Sigmoid colon (tissue), 7 donors: ENCODE measurements at places on chromosomes 12 and 14.
A peak's percentile ranks its signal among the peaks of the same experiment; 100 is the strongest.

- no peaks in the 10 kb centered on the region for H3K4me1 ChIP-seq
- no peak for DNase-seq
- H3K4me3 ChIP-seq = no peak overlapping the region
- H3K27me3 ChIP-seq = peaks cover 47% of the 10 kb centered on the region
- no peaks in the 10 kb centered on the region for H3K36me3 ChIP-seq
Measured at GRCh38 chr12:132601171-132601883, 9.1 kb downstream of the LRCOL1 start.

DNA sequence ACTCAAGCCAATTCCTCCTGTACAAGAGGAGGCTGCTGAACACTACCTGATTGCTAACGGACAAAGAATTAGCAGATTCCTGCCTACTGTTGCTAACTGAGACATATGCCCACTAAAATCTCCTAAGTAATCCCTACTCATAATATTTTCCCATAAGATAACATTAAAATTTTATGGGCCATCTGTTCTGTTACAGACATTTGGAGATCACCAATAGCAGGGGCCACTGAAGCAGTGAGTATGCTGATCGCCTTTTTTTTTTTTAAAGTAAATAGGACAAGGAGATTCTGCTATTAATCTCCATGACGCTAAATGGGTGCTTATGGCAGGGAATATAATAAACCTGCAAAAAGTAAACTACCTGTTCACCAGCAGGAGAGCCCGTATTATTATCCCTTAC lies 292.9 kb downstream of the MED13L start:
- H3K4me3 ChIP-seq = no peak overlapping the region
- DNase-seq = no peak
- peaks cover 58% of the 10 kb centered on the region for H3K36me3 ChIP-seq
- H3K4me1 ChIP-seq = peaks cover 1% of the 10 kb centered on the region
- H3K27me3 ChIP-seq = no peaks in the 10 kb centered on the region
- no peak overlapping the region for H3K27ac ChIP-seq

DNA sequence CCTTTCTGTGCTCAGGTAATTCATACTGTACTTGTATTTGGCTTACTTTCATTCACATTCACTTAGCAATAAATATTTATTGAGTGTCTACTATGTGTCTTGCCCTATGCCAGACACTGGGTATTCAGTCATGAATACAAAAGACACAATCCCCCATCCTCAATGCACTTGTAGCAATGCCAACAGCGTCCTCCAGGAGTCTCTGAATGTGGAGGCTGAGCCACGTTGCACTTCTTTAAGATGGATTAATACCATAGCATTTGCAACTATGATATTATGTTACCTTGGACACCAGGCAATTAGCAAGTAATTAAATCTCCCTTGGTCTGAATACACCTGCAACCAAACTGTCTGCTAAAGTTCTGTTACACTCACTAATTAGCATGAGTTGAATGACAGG lies 58.8 kb downstream of the OTX2 start:
- no peaks in the 10 kb centered on the region for H3K4me1 ChIP-seq
- DNase-seq = no peak
- no peaks in the 10 kb centered on the region for H3K36me3 ChIP-seq
- H3K27ac ChIP-seq = no peak overlapping the region
- no peak overlapping the region for H3K4me3 ChIP-seq
- no peaks in the 10 kb centered on the region for H3K27me3 ChIP-seq

DNA sequence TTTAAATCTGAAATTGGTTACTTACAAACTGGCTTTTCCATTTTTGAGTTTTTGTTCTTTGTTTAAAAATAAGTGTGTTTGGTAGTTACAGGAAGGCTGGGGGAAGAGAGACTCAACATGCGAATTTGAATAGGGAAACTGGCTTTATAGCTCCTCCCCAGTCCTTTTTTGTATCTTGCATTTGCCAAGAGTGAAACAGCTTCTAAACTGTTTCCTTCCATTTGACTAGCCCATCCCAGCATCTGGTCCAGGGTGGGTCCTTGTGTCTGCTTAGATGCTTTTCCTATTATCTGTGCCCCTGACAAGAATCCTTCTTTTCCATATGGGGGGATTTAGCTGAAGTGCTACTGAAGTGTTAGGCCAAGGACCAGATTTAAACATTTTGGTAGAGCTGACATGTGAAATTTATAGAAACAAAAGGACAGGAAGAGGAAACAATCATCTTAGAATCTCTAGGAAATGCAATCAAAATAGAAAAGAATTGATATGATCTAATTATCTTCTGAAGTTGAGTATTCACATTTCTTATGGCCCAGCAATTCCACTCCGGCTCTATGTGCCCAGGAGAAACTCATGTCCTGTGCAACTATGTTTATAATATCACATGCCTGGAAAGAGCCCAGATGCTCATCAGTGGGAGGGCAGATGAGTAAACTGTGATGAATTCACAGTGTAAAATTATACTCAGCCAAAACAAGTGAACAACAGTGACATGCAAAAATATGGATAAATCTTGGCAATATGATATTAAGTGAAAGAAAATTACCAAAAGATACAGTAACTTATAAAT lies 7.4 kb downstream of the SMOC1 start:
- peaks cover 6% of the 10 kb centered on the region for H3K27me3 ChIP-seq
- no peak for DNase-seq
- H3K4me3 ChIP-seq = no peak overlapping the region

- no peak for DNase-seq
- no peak overlapping the region for H3K4me3 ChIP-seq
- peak overlapping the region; percentile 1 for H3K27ac ChIP-seq
- H3K36me3 ChIP-seq = no peaks in the 10 kb centered on the region
Measured at GRCh38 chr12:104477510-104478390, 21.0 kb downstream of the CHST11 start.

DNA sequence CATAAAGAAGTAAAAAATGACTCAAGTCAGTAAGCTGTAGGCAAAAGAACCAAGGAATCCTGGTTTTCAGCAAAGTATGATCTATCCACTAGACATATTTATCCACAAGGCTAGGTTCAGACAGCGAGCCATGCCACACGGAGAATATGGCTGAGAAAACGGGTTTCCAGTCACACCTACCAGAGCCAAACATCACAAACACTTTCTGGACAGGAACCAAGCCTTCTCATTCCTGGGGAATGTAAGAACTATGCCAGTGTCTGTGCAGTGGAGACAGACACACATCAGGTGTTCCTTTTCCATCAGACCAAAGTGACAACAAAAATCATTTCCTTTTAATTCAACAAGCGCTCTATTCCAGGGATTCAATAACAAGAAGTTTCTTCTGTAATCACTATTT lies 41.1 kb downstream of the AREL1 start:
- no peak overlapping the region for H3K4me3 ChIP-seq
- H3K4me1 ChIP-seq = no peaks in the 10 kb centered on the region
- DNase-seq = no peak
- no peaks in the 10 kb centered on the region for H3K27me3 ChIP-seq

- no peaks in the 10 kb centered on the region for H3K27me3 ChIP-seq
- no peaks in the 10 kb centered on the region for H3K36me3 ChIP-seq
- peak overlapping the region; percentile 65 for H3K27ac ChIP-seq
- no peak for DNase-seq
- no peak overlapping the region for H3K4me3 ChIP-seq
- H3K4me1 ChIP-seq = peaks cover 81% of the 10 kb centered on the region
Measured at GRCh38 chr12:11725686-11726085, 76.2 kb downstream of the ETV6 start.

- H3K27me3 ChIP-seq = no peaks in the 10 kb centered on the region
- no peak overlapping the region for H3K4me3 ChIP-seq
- H3K36me3 ChIP-seq = no peaks in the 10 kb centered on the region
- H3K4me1 ChIP-seq = no peaks in the 10 kb centered on the region
- DNase-seq = no peak
- H3K27ac ChIP-seq = no peak overlapping the region
Measured at GRCh38 chr14:94952097-94952496, 182.2 kb upstream of the GSC start.

GRCh38 chr12:50614167-50614759 lies 109.5 kb downstream of the DIP2B start:
- H3K4me3 ChIP-seq = no peak overlapping the region
- peaks cover 32% of the 10 kb centered on the region for H3K4me1 ChIP-seq
- no peak for DNase-seq

- no peaks in the 10 kb centered on the region for H3K27me3 ChIP-seq
- no peak for DNase-seq
- no peak overlapping the region for H3K4me3 ChIP-seq
- no peaks in the 10 kb centered on the region for H3K36me3 ChIP-seq
- H3K27ac ChIP-seq = no peak overlapping the region
- no peaks in the 10 kb centered on the region for H3K4me1 ChIP-seq
Measured at GRCh38 chr12:103687253-103687652, 100.2 kb downstream of the STAB2 start.

DNA sequence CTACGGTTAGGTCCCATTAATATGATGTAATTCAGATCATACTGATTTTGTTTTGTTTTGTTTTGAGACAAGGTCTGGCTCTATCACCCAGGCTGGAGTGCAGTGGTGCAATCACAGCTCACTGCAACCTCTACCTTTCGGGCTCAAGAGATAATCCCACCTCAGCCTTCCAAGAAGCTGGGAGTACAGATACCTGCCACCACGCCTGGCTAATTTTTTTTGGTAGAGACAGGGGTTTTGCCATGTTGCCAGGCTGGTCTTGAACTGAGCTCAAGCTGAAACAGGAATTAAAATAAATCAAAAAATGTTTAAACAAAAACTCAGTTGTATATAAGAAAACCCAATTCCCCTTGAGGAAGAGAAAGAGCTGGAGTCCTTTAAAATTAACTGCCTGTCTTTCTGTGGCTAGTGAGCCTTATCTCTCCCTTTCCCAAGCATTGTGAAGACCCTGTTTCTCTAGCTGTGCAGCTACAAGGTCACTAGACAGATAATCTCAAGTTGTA lies 17.7 kb upstream of the ANAPC7 start:
- no peaks in the 10 kb centered on the region for H3K27me3 ChIP-seq
- no peak overlapping the region for H3K4me3 ChIP-seq
- DNase-seq = no peak
- H3K36me3 ChIP-seq = no peaks in the 10 kb centered on the region
- H3K27ac ChIP-seq = peak overlapping the region; percentile 55
- H3K4me1 ChIP-seq = peaks cover 7% of the 10 kb centered on the region

- no peaks in the 10 kb centered on the region for H3K36me3 ChIP-seq
- DNase-seq = no peak
- peaks cover 4% of the 10 kb centered on the region for H3K4me1 ChIP-seq
- H3K27me3 ChIP-seq = no peaks in the 10 kb centered on the region
Measured at GRCh38 chr14:88521818-88522217, 33.0 kb downstream of the PTPN21 start.

- H3K4me3 ChIP-seq = no peak overlapping the region
- DNase-seq = no peak
- peaks cover 21% of the 10 kb centered on the region for H3K4me1 ChIP-seq
- no peak overlapping the region for H3K27ac ChIP-seq
- peaks cover 10% of the 10 kb centered on the region for H3K36me3 ChIP-seq
- H3K27me3 ChIP-seq = no peaks in the 10 kb centered on the region
Measured at GRCh38 chr12:45398552-45398951, 182.7 kb downstream of the ANO6 start.

DNA sequence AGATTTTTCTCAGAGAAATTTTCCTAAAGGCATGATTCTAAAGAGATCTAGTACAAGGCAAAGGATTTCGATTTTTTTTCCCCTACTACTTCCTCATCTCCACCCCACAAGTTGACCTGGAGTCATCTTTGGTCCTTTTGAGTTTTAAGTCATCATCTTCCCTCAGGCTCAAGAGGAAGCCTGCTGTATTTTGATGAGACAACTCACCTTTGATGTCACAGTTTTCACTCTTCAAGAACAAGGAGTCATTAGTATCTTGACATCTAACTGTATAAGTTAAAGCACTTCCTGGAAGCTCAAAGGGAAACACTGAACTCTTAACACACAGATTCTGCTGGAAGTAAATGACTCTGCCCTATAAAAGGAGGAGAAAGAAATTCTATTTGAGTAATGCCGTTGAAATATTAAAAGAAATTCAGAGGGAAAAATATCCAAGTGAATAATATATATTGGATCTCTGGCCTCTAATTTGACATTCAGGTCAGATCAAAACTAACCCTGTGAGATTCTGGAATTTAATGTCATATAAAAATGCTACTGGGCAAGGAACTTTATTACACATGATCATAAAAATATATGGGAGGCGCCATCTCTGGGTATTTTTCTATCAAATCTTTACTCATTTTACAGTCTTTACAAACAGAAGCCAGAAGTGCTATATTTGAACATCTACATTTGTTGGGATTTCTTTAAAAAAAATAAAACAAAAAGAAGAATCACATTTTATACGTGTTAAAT lies 435.0 kb downstream of the NRXN3 start:
- no peaks in the 10 kb centered on the region for H3K36me3 ChIP-seq
- no peak overlapping the region for H3K27ac ChIP-seq
- H3K4me1 ChIP-seq = no peaks in the 10 kb centered on the region
- DNase-seq = no peak

- no peaks in the 10 kb centered on the region for H3K27me3 ChIP-seq
- H3K27ac ChIP-seq = no peak overlapping the region
- no peaks in the 10 kb centered on the region for H3K4me1 ChIP-seq
Measured at GRCh38 chr14:81710232-81710845, 176.7 kb upstream of the SEL1L start.

GRCh38 chr14:95258754-95259593 lies 60.7 kb downstream of the CLMN start:
- no peaks in the 10 kb centered on the region for H3K4me1 ChIP-seq
- DNase-seq = no peak
- H3K36me3 ChIP-seq = no peaks in the 10 kb centered on the region
- H3K27me3 ChIP-seq = no peaks in the 10 kb centered on the region
- H3K27ac ChIP-seq = peak overlapping the region; percentile 9

GRCh38 chr14:29955087-29955486 lies 27.4 kb upstream of the PRKD1 start:
- DNase-seq = no peak
- no peak overlapping the region for H3K4me3 ChIP-seq
- no peaks in the 10 kb centered on the region for H3K4me1 ChIP-seq
- H3K27ac ChIP-seq = no peak overlapping the region
- H3K36me3 ChIP-seq = no peaks in the 10 kb centered on the region
- no peaks in the 10 kb centered on the region for H3K27me3 ChIP-seq

GRCh38 chr12:14714437-14714836 lies 18.0 kb upstream of the GUCY2C start:
- H3K4me3 ChIP-seq = no peak overlapping the region
- H3K27ac ChIP-seq = no peak overlapping the region
- no peaks in the 10 kb centered on the region for H3K27me3 ChIP-seq
- no peak for DNase-seq
- peaks cover 28% of the 10 kb centered on the region for H3K4me1 ChIP-seq

GRCh38 chr14:54713379-54713778 lies 146.5 kb downstream of the SAMD4A start:
- H3K4me3 ChIP-seq = no peak overlapping the region
- no peak for DNase-seq
- no peaks in the 10 kb centered on the region for H3K27me3 ChIP-seq
- H3K27ac ChIP-seq = peak overlapping the region; percentile 84

DNA sequence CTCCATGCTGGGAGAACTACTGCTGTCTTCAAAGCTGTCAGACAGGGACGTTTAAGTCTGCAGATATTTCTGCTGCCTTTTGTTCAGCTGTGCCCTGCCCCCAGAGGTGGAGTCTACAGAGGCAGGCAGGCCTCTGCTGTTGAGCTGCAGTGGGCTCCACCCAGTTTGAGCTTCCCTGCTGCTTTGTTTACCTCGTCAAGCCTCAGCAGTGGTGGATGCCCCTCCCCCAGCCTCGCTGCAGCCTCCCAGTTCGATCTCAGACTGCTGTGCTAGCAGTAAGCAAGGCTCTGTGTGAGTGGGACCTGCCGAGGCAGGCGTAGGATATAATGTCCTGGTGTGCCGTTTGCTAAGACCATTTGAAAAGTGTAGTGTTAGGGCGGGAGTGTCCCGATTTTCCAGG lies 31.4 kb upstream of the RFX4 start:
- no peak overlapping the region for H3K4me3 ChIP-seq
- DNase-seq = no peak
- H3K4me1 ChIP-seq = no peaks in the 10 kb centered on the region
- H3K27ac ChIP-seq = no peak overlapping the region
- H3K27me3 ChIP-seq = no peaks in the 10 kb centered on the region
- no peaks in the 10 kb centered on the region for H3K36me3 ChIP-seq
